ENCODE measurements at places on chromosomes 12 and 14.

GRCh38 chr12:18546399-18546798 lies 191.4 kb downstream of the PLCZ1 start:
- DNase-seq = no peak

DNA sequence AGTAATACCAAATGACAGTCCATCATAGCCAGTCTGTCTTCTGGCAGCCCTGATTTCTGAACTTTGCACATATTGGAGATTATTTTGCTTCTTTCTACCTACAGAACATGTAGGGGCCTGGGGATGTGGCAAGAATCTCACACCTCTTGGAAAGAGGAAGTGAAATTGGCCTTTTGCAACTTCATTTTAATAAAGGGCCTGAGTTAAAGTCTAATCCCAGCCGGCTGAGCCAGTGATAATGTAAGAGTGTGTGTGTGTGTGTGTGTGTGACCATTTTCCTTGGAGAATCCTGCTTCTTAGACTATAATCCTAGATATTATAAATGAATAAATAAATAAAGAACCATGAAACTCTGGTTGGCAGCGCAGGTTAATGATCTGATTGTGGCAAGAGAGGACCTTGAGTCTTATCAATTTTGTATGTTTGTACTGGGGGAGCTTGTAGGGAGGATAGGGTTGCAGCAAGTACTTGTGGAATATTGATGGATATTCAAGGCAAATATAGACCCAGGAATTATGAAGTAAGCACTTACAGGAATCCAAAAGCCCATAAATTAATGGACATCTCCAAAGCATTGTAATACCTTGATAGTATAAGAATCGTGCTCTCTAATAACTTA lies 233.2 kb upstream of the AMIGO2 start:
- DNase-seq = no peak

DNA sequence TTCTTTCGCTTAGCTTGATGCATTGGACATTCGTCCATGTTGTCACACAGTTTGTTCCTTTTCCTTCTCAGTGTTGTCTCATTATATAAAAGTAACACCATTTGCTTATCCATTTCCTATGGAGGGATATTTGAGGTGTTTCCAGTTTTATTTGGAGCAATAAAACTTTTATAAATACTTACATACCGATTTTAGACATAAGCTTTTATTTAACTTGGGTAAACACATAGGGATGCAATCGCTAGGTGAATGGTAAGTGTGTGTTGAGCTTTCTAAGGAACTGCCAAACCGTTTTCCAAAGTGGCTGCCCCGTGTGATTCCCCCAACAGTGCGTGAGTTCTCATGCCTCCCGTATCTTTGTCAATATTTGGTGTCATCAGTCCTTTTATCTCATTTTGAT lies 95.2 kb upstream of the DYNC1H1 start:
- DNase-seq = no peak

- no peak for DNase-seq
Observed at GRCh38 chr14:105456736-105457617, 17.6 kb upstream of the CRIP2 start.

DNA sequence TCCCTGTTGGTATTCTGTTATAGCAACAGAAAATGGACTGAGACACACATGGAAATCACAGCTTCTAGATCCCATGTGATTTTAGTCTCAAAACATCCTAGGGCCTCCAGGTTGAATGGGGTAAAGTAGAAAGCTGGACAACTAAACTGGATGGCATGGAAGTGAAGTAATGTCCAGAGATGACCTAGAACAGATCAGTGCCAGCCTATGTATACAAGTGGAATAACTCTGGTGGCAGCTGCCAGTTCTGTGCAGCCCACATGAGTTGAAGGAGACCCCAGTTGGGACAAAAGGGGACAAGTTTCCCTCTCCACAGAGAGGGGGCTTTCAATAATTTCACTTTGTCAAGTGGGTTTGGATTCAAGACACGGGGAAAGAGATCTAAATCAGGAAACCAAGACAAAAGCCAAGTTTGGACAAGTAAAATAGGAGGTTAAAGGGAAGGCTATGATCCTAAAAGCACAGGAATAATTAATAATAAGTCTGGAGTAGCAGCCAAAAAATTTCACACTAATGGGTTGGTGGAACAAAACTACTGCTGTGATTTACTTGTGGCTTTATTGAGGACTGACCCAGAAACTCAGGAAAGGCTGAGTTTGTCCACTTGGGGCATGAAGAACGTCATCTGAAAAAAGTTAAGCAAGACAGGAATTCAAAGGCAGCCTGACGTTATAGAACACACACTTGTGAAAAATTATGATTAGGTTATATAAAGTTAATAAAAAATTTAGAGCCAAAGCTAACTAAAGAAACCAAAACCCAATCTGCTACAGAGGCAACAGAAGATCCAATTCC lies 11.7 kb downstream of the KIF21A start:
- DNase-seq = no peak

GRCh38 chr12:76028571-76029277 lies 2.9 kb downstream of the PHLDA1 start:
- no peak for DNase-seq

DNA sequence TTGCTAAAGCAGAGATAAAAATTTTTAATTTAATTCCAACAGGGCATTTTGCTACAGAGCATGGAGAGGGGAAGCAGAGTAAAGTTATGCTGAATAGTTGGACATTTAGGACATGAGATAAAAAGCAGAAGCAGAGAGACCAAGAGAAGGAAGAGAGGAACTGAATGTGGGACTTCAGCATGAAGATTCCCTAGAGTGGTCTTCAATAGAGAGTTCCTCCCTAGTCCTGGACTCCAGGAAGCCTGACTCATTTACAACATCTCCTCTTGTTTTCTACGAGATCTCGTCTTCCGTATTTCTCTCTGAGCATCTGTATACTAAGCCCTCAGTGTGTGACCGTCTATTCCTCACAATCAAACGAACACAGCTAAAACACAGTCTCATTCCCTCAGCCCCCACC lies 35.2 kb upstream of the IFT81 start:
- DNase-seq = no peak

DNA sequence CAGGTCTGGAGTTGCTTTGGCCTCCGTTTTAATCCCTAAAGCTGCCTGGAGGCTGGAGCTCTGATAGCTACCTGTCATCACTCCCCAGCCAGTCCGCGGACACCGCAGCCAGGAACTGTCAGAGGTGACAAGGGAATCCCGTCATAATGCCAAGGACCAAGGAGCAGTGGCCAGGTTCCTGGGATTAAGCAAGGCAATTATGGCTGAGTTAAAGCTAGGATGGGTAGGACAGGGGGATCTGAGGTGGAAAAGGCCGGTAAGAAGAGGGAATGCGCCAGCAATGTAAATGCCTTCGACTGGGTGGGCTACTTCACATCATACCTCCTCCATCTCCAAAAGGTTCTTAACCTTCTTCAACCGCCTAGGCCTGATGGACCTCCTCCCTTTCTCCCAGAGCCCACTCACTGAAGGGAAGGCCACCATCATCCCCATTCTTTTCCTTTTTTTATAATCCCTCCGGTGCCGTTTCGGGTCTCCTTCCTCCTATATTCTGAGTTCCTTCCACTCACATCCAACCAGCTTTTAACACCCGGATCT lies 1.9 kb downstream of the PPP1R3E start:
- no peak for DNase-seq

- DNase-seq = no peak
Observed at GRCh38 chr12:24979976-24980730, 31.3 kb upstream of the BCAT1 start.

- DNase-seq = no peak
Observed at GRCh38 chr12:113477171-113477841, 5.6 kb upstream of the LHX5 start.

- no peak for DNase-seq
Observed at GRCh38 chr14:69573831-69574262, 824 bp downstream of the CCDC177 start.

DNA sequence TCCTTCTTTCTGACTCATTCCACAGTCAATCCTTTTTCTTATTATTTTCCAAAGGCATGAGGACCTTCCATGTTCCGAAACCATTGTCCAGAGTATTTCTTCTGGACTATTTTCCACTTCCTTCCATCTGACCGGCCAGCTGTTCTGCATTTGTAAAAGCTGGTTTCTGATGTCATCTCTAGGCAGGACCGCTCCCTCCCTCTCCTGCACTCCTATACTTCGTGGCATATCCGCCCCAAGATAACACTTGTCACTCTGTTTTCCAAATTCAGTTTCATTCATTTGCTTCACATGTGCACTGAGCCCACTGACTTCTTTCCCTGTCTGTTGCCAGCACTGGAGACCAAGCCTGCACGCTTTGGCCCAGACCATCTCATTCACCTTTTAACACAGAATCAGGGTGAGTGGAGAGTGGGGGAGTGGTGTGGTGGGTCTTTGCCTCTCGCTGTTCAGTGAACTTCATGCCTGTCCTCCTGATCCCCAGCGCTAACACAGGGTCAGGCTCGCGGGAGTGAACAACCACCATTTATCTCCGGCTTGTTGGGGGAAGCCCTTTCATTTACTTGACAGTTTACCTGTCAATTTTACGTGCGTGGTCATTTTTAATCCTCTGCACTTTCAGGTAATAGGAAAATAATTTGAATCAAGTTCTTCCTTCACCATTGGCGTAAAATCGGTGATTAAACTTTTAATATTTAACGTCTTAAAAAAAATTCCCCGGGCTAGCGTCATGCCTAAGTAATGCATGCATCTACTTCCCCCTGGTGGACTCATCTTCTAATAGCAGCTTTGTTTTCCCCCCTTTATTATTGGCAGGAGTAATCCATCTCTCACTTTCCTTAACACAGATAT lies 52.5 kb downstream of the C12orf75 start:
- no peak for DNase-seq

DNA sequence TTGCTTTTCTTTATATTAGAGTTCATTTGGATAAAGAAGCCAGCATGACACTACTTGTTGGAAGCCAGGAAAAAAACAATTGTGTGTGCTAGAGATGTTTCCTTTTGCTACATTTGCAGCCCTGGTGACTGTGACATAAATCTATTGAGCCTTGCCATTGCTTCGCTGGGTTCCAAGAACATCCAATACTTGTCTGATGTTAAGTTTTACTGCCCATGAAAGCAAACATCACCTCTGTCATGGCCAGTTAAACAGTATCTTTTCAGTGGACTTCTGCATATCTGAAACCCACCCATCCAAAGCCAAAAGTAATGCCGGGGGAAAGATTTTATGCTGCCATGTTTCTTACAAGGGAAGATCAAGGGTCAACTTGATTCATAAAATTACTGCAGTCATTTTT lies 184.0 kb downstream of the MSRB3 start:
- DNase-seq = no peak

DNA sequence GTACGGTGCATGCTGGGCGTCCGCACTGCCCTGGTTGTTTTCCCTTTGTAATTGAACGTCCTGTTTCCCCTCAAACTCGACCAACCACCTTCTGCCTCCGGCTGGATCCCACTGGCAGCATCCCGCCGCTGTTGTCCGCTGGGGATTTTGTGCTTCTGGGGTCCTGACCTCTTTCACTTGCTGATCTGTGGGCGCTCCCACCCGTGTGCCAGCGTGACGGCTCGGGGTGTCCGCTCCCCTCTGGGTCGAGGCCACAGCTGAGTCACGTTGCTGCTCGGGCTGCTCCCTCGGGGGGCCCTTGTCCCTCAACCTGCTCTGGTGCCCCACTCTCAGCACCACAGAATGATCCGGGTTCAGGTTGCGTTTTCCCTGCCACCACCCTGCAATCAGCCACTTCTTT lies 8.0 kb downstream of the PGAM5 start:
- no peak for DNase-seq

DNA sequence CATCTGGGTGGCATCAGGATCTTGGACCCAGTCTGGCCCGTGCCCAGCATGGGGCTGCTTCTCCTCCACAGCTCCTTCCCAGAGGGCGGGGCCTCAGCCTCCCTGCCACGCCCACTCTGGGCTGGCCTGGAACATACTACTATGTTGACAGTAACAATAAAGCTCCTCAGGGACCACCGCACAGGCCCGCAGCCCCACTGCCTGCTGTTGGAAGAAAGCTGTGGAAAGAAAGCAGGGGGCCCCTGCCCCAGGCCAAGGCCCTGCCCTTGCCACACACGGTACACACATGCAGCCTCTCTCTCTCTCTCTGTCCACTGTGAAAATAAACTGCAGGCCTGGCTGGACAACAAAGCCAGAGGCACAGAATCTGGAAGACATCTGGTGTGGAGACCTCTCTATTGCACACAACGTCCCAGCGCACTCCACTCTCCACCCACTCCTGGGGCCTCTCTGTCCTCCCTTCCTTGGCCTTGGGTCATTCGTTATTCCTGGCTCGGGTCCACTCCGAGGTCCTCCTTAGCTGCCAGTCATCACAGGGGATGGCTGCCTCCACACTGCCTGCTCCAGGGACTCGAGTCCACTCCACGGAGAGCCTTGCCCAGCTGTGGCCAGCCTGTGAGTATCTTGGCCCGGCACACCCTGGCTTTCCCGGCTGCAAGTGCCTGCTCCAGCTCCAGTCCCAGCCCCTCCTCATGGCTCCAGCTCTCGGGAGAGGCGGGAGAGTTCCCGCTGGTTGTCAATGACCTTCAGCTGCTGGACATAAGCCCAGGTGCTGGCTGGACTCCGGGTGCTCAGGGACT lies 11.8 kb upstream of the ENDOU start:
- peak; percentile 97 for DNase-seq

- DNase-seq = no peak
Observed at GRCh38 chr14:74574706-74575105, 37.3 kb downstream of the LTBP2 start.

DNA sequence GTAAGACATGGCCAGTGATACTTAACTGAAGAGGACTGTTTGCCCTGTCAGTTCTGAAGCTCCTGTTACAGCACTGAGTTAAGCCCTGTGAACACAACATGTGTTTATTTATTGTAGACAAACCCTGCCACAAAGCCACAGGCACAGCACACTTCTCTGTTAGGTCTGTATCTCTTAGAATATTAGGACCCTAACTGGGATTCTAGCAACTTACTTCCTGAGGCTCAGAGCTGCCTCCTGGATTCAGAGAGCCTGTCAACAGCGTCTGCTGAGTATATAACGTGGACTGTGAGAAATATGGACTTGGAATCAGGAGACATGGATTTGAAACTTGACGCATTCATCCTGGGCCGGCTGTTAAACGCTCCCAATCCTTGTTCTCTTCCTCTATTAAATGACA lies 135.0 kb upstream of the HIF1A start:
- no peak for DNase-seq

DNA sequence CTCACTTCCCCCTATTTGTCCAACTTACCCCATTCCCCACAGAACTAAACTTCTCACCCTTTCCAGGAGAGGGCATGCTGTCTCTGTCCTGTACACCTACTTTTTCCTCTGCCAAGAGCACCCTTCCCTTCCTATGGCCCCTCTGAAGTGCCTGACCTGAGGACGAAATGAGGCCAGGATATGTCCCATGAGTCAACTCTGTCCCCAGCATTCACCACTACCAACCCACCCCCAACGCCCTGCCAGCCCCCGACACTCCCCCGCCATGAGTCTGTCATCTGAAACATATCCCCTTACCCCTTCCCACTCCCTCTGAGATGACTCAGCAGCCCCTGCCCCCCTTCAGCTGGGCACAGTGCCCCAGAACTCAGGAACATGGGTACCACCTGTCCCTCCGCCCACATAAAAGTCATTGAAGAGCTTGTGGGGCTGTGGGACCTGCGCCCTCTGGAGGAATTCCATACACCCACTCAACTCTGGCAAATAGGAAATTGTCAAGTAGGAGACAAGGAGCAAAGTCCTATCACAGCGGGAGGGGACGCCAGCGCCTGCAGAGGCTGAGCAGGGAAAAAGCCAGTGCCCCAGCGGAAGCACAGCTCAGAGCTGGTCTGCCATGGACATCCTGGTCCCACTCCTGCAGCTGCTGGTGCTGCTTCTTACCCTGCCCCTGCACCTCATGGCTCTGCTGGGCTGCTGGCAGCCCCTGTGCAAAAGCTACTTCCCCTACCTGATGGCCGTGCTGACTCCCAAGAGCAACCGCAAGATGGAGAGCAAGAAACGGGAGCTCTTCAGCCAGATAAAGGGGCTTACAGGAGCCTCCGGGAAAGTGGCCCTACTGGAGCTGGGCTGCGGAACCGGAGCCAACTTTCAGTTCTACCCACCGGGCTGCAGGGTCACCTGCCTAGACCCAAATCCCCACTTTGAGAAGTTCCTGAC lies 26.3 kb downstream of the ITGA7 start:
- peak; percentile 80 for DNase-seq
